ENCODE measurements at places on chromosomes 16 and 17.
A peak's percentile ranks its signal among the peaks of the same experiment; 100 is the strongest.

DNA sequence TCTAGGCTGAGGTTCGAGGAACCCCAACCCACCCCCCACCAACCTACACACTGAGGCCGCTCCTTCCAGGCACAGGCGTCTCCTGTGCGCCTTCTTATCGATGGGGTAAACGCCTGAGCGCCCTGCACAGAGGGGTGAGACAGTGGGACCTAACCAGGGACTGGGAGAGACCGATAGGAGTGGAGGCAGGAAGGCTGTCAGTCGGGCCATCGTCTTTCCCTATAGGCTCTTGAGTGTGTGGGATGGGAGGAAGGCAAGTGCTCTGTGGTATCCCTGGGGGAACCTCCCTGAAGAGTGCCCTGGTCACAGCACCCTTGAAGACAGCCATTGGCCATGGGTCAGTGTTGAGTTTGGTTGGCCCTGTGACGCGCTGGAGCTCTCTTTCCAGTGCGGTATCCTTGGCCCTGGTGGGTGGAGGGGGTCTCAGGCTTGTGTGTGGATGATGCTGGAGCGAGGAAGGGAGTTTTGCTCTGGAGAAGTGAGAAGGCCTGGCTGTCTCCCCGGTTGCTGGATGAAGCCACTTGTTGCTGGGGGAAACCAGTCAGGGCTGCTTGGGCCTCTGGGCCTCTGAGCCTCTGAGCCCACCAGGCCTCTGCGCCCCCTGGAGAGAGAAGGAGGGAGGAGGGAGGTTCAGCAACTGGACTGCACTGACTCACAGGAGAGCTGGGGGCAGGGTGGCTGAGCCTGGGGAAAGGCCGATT lies 1.7 kb downstream of the GPRC5C start:
- no peak overlapping the region for H3K4me3 ChIP-seq
- H3K4me1 ChIP-seq, result peaks cover 22% of the 10 kb centered on the region
- no peak for DNase-seq

- no peak for DNase-seq
- no peaks in the 10 kb centered on the region for H3K36me3 ChIP-seq
- no peak overlapping the region for H3K4me3 ChIP-seq
- H3K4me1 ChIP-seq, result no peaks in the 10 kb centered on the region
Observed at GRCh38 chr17:74125156-74125555, 78.3 kb upstream of the RPL38 start.

DNA sequence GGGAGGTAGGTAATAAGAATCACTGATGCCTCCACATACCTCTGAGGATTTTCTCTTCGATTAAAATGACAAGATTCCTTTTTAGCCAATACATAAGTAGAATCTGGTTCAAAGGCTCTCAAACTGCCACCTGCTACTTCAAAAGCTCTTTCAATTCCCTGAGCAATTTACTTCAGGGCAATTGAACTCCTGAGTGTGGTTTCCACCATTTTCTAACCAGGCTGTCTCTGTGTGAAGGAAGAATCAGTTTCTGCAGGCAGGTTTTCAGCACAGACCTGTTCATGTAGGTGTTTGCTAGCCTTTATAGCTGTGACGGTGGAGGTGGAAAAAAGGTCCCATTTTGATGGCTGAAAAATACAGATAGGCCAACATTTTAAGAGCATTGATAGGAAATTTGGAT lies 18.2 kb upstream of the HS3ST3B1 start:
- H3K27me3 ChIP-seq, result no peaks in the 10 kb centered on the region
- no peaks in the 10 kb centered on the region for H3K4me1 ChIP-seq
- no peak overlapping the region for H3K27ac ChIP-seq
- H3K4me3 ChIP-seq, result no peak overlapping the region

- peaks cover 79% of the 10 kb centered on the region for H3K4me1 ChIP-seq
- H3K36me3 ChIP-seq, result no peaks in the 10 kb centered on the region
- H3K4me3 ChIP-seq, result peak overlapping the region; percentile 71
- H3K27ac ChIP-seq, result peak overlapping the region; percentile 98
- DNase-seq, result peak; percentile 68
Observed at GRCh38 chr16:85869785-85870558, 29.0 kb upstream of the IRF8 start.

DNA sequence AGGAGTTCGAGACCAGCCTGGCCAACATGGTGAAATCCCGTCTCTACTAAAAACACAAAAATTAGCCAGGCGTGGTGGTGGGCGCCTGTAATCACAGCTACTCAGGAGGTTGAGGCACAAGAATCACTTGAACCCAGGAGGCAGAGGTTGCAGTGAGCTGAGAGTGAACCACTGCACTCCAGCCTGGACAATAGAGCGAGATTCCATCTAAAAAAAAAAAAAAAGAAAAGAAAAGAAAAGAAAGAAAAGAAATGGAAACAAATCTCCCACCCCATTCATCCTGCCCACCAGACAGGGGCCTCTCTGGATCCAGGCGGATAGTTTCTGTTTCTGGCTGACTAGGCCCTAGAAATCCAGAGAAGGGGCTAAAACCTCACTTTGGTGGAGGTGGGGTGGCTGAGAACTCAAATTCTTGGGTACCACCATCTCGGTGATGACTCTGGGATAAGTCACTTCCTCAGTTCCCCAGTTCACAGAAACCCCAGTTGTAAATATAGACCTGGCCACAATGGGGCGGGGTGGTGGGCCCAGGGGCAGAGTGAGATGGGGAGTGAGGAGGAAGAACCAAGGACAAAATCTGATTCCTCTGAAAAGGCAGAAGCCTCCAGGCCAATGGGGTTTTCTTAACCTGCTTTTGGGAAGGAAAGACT lies 22.2 kb downstream of the SOCS1 start:
- H3K4me1 ChIP-seq, result peaks cover 44% of the 10 kb centered on the region
- H3K36me3 ChIP-seq, result no peaks in the 10 kb centered on the region
- H3K27ac ChIP-seq, result no peak overlapping the region
- peak; percentile 60 for DNase-seq
- no peaks in the 10 kb centered on the region for H3K27me3 ChIP-seq

DNA sequence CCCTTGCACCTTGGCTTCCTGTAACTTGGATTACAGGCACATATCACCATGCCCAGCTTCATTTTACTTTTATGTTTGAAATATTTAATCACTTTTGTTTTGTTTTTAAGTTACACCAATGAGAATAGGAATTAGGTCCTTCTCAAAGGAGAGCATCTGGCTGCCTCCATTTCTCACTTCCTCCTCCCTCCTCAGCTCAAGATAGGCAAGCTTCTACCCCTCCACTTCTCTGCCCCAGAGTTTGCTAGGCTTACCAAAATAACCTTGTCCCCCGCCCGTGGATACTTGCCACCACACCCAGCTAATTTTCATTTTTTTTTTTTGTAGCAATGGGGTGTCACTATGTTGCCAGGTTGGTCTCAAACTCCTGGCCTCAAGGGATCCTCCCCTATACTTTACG lies 17.9 kb downstream of the GABARAPL2 start:
- no peaks in the 10 kb centered on the region for H3K27me3 ChIP-seq
- no peak overlapping the region for H3K27ac ChIP-seq
- peaks cover 10% of the 10 kb centered on the region for H3K36me3 ChIP-seq
- no peak for DNase-seq
- no peak overlapping the region for H3K4me3 ChIP-seq

DNA sequence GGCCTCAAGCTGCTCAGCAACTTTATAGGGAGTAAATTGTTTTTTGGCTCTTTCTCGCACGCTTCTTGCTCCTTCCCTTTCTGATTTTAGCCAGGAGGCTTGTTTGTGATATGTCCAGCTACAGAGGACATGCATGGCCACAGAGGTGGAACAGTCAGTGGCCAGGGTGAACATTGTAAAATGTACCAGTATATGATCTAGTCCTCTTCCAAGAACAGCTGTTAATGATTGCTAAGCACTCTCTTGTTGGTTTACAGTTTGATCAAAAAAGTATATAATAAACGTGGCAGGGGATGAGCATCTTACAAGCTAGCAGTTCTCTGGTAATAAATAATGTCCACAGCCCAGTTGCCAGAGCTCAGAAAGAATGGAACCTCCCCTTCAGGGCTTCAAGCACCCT lies 461.7 kb upstream of the DYNLRB2 start:
- DNase-seq, result no peak
- no peaks in the 10 kb centered on the region for H3K27me3 ChIP-seq
- no peaks in the 10 kb centered on the region for H3K36me3 ChIP-seq
- H3K27ac ChIP-seq, result no peak overlapping the region
- no peaks in the 10 kb centered on the region for H3K4me1 ChIP-seq

- H3K4me1 ChIP-seq, result peaks cover 24% of the 10 kb centered on the region
- no peak for DNase-seq
- no peaks in the 10 kb centered on the region for H3K27me3 ChIP-seq
- no peak overlapping the region for H3K27ac ChIP-seq
- no peak overlapping the region for H3K4me3 ChIP-seq
- H3K36me3 ChIP-seq, result no peaks in the 10 kb centered on the region
Observed at GRCh38 chr17:60361889-60362288, 30.0 kb downstream of the USP32 start.

DNA sequence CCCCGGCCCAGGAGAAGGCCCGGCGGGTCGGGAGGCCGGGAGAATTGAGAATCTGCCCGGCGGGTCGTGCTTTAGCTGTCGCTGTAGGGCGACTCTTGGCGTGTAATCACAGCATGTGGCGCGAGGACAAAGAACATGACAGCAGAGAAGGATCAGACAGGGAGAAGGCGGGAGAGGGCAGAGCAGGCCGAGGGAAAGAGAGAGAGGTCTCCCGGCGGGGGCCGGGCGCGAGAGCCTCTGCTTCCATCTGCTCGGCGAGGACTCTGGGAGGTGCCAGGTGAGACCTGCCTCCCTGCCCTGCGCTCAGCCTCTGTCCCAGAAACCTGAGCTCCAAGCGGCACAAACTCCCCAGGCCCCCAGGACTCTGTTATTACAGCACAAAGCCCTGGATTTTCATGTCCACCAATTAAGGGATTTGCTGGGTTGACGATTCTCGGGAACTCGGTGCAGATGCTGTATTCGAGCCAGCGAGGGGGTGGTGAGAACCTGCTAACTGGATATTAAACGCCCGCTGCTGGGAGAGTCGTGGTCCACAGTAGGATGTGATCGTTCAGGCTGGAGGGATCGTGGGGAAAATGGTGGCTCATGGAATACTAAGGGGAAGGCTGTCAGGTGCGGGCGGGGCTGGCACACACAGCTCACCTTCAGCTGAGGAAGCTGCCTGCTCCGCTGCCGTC lies 172.0 kb upstream of the CIBAR2 start:
- H3K27me3 ChIP-seq, result no peaks in the 10 kb centered on the region
- H3K36me3 ChIP-seq, result no peaks in the 10 kb centered on the region
- no peak for DNase-seq
- H3K4me1 ChIP-seq, result peaks cover under 1% of the 10 kb centered on the region
- H3K27ac ChIP-seq, result no peak overlapping the region
- no peak overlapping the region for H3K4me3 ChIP-seq
